Cardiac muscle cell (in vitro differentiated cells and primary cell): ENCODE measurements at places on chromosomes 6 and 20. TPM values are rescaled to one million over a fixed set of nuclear protein-coding genes. Genes with fewer than 3 reads are reported as not detected.

MATN4 gene
- total RNA-seq: not detected in 2 replicates

CCN6 gene
- total RNA-seq: not detected in 2 replicates

PAK5 gene
- total RNA-seq: 0.06 and 0.11 TPM in 2 replicates

ZNF831 gene
- total RNA-seq: not detected in 2 replicates

- no peak for DNase-seq
Observed at GRCh38 chr6:169993861-169994481, 242.5 kb downstream of the ERMARD start.

DNA sequence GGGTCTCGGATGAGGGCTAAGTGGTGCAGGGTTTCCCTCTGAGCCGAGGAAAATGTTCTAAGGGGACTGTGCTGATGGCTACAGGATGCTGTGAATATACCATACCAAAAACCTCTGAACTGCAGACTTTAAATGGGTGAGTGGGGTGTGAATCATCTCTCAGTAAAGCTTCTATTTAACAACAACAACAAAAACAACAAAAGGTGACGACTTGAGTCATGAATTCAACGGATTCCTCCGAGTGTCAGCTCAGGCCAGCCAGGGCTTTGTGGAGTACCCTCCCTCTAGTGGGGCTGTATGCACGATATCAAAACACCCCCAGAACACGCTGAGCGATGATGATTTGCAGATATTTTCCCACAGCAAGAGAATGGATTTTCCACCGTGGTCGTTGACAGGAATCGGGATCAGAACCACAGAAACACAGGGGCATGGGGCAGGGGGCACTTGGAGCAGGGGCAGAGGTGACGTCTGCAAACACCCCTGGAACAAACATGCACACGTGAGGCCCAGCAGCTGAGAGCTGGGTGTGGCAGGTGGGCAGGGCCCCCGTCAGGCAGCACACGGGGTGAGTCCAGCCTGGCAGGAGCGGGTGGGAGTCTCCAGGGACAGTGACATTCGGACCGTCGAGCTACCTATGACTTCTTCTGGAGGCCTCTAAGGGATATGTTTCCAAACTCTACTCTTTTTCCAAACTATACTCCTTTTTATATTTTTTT, 38.6 kb downstream of the SLC2A4RG start:
- no peak for DNase-seq

DNA sequence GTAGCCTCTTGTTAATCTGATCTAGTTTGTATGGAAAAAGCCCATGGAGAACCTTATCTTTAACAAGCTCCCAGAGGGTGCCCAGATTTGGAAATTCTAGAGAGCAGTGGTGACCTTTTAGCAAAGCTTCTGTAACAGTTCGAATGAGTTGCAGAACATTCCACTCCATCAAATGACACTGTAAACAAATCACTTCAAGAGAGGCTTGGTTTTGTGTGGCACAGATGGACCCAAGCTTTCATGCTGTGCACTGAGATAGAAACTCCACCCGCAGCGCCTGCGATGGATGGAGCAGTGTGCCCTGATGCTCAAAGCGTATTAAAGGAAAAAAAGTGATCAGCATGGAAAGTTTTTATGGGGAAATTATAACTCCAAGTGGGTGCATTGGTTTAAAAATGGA, 55.1 kb upstream of the ISM1 start:
- DNase-seq: peak; percentile 54

DNA sequence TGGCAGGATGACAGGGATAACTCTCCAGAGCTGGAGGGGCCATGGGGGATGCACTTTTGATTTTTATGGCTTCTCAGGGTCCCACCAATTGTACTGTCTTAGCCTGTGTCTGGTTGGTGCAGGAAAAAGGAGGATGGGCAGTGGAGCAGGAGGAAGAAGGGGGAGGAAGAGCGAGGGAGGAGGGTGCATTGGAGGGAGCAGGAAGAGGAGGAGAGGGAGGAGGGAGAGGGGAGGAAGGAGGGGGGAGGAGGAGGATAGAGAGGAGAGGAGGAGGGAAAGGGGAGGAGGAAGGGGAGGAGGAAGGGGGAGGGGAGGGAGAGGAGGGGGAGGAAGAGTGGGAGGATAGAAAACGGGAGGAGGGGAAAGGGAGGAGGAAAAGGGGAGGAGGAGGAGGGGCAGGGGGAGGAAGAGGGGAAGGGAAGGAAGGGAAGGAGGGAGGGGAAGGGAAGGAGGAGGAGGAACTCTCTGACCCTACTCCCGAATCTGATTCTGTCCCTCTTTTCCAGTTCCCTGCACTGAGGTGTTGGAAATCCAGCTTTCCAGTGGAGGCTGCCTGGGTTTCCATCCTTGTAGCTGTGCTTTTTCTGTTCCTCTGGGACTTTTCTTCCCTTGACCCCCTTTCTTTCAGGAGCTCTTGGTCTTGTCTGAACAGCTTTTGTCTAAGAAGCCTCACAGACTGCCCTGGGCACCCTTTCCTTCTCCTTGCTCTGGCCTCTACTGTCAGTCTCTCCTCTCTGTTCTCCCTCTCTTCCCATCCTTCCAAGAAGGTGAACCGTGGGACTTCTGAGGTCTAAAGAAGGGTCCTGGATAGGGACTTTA, 149.4 kb downstream of the DHX35 start:
- DNase-seq: peak; percentile 4

GRCh38 chr6:49454787-49455709, 8.0 kb downstream of the MMUT start:
- no peak for DNase-seq

DNA sequence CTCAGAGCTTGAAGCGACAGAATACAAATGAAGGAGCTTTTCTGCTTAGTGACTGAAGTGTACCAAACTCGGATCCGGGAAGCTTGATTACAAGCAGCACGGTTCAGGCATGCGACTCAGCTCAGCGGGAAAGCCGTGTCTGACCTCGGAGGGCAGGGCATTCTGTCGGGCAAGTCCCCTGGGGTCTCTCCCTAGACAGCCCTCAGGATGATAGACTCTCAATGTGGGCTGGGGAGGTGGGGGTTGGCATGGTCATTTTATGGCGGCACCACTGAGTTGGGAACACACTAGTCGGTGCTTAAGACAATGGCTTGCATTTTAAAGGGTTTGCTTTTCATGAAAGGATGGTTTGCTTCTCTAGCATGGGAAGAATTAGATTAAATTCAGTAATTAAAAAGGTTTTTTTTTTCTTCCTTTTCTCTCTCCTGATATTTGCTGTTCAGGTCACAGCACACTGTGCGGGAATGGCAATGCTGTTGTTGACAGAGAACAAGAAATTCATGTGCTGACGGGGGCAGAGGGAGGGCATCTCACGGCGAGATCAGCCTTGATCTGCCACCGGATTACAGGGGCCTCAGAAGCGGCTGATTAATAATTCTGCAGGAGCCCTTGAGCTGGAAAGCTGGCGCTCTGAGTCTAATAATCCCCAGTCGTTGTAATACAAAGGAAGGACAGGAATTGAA, 80.7 kb upstream of the TRAF3IP2 start:
- DNase-seq: no peak

DNA sequence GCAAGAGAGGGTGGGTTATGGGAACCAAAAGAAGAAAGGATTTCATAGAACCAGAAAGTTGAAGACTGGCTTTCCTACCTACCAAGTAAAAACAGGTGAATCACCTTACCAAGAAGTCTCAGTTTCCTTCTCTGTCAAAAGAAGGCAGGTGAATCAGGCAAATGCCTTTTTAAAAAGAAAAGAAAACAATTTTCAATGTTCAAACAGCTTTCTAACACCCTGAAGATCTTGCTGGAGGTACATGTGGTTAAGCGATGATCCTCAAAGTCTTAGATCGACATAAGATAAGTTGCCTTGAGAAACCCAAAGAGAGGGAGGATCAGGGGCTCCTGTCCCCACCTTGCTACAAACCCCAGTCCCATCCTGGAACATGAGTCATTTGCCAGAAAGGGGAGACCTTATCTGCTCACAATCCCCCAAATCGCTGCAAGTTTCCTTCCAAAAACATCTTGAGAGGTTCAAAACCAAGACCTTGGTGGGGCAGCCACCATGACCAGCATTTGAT, 71.6 kb downstream of the NFATC2 start:
- no peak for DNase-seq
